ENCODE measurements at places on chromosomes 1 and 21.
A peak's percentile ranks its signal among the peaks of the same experiment; 100 is the strongest.

GRCh38 chr21:44327603-44327974 is 11.6 kb downstream of the CFAP410 start:
- DNase-seq = no peak

DNA sequence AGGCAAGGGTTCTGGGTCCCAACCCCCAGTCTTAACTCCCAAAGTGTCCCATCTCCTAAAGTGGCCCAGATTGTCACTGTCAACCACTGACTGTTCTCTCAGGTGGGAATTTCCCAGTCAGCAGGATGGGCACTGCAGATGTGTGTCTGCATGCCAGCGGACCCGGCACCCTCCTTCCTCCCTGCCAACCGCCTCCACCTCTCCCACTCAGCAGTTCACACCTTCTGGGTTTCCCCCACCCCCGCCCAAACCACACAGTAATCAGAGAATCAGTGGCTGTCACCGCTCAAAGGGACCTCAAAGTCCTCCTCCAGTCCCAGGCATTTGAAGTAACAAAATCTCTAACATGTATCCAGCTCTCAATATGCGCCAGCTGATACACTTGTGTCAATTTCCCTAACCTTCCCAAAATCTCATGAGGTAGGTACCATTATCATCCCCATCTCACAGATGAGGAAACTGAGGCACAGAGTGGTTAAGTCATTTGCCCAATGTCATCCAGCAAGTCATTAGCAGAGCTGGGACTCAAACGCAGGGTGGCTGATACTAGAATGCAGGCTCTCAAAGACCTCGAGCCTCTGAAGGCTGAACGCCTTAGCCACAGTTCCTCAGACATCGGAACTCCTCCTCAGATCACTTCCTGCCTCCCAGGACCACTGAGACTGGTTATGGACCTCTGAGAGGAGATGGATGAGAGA is 4.8 kb downstream of the RUNX3 start:
- DNase-seq = no peak

DNA sequence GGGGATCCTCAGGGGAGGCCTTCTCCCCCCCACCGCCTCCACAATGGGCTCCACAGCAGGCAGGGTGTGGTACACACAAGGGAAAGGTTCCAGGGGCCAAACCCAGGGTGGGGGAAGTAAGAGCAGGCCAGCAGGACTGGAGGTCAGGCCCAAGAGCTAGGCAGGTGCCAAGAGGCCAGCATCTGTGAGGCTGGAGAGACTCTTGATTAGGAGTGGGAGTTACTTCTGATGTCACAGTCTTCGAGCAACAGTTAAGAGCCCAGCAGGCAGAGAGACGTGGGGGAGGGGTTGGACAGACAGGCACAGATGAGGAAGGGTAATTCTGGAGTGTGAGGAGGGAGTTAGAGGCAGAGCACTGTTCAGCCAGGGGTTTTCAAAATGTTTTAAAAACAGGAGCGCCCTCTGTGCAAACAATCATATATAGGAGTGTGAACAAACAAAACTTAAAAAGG is 55.8 kb downstream of the SLC9A1 start:
- DNase-seq = peak; percentile 79

GRCh38 chr21:21730512-21730911 is 732.3 kb downstream of the NCAM2 start:
- DNase-seq = no peak

GRCh38 chr21:31414263-31415000 is 70.4 kb upstream of the TIAM1 start:
- DNase-seq = no peak

GRCh38 chr1:160733898-160734297 is 5.1 kb upstream of the SLAMF7 start:
- DNase-seq = peak; percentile 13

DNA sequence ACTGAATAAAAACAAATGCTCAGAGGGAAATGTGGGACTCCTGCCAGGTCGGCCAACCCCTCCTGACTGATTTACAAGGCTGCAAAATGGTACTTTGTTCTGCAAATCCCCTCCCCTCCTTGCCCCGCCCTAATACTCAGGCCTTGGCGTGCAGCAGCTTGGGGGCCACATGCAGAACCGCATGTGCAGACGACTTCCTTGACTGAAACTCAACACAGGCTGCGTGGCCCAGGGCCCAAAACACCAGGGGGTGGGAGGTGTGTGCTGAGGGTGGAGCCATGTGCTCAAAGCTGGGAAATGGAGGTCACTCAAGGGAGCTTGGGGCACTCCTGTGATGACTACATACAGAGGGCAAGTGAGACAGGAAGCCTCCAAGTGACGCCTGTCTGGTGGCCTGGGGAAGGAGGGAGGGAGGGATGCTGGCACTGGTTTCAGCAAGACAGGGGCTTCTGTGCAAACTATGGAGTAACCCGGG is 87.2 kb downstream of the MRPL37 start:
- DNase-seq = peak; percentile 91

DNA sequence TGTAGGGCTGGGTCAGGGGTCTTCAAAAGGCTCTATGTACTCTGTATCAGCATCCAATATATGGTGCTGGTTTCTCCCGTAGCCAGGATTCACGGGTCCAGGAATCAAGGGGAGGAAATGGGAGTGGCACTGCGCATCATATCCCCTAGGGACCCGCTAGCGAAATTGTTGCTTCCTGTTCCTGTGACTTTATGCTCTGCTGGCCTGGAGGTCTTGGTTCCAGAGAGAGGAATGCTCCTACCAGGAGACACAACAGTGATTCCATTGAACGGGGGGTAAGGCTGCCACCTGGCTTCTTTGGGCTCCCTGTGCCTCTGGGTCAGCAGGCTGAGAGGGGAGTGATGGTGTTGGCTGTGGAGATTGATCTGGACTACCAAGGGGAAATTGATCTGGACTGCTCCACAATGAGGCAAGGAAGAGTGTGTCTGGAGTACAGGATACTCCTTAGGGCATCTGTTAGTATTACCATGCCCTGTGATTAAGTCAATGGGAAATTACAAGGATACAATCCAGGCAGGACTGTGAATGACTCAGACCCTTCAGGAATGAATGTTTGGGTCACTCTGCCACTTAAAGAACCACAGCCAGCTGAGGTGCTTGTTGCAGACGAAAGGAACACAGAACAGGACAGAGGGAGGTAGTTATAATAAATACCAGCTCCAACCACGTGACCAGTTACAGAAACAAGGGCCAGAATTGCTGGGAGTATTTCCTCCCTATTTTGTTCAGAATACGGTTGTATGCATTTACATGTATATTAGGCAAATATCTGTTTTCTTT is 10.2 kb downstream of the SPSB1 start:
- DNase-seq = no peak

- DNase-seq = peak; percentile 68
Observed at GRCh38 chr1:184380468-184380867, 6.4 kb upstream of the C1orf21 start.

GRCh38 chr1:115764541-115764940 is 4.0 kb downstream of the CASQ2 start:
- peak; percentile 8 for DNase-seq

- no peak for DNase-seq
Observed at GRCh38 chr1:59355361-59355760, 58.5 kb downstream of the FGGY start.

- DNase-seq = no peak
Observed at GRCh38 chr1:87129038-87129437, 199.6 kb upstream of the LMO4 start.

GRCh38 chr1:228765168-228765946 is 30.1 kb downstream of the RHOU start:
- no peak for DNase-seq

GRCh38 chr1:61472876-61473275 is 252.1 kb downstream of the TM2D1 start:
- no peak for DNase-seq

DNA sequence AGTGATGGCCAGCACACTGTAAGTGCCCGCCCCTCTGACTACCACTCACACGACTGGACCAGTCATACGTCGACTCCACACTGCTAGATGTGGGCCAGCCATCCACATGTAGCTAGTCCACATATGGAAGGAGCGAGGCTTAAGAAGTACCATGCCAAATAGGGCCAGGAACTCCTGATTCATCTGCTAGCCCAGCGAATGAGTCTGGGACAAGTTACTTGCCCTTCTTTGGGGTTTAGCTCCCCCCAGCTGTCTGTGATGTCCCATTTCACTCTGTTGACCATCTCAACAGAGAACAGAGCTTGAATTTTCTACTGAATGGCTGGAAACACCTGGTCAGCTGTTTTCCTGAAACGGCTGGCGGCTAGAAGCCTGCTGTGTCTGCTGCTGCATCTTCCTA is 5.8 kb downstream of the CSRP1 start:
- no peak for DNase-seq

GRCh38 chr21:34880401-34880800 is 168.7 kb downstream of the RUNX1 start:
- no peak for DNase-seq

DNA sequence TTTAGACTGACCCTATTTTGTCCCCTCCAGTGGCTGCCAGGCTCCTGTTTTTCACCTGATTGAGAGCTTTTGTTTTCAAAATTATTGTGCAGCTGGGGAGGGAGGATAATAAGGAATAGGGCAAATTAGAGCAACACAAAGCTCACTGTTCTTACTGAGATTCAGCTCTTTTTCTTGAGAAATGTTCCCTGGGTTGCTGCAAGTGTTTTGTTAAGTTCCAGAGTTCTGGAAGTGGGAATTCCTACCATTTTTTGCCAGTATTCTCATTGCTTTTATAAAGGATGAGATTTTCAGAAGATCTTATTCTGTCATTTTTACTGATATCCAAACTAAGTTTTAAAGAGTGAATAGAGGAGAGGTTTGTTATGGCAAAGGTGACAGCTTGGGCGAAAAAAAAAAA is 417.7 kb downstream of the SIPA1L2 start:
- DNase-seq = no peak

DNA sequence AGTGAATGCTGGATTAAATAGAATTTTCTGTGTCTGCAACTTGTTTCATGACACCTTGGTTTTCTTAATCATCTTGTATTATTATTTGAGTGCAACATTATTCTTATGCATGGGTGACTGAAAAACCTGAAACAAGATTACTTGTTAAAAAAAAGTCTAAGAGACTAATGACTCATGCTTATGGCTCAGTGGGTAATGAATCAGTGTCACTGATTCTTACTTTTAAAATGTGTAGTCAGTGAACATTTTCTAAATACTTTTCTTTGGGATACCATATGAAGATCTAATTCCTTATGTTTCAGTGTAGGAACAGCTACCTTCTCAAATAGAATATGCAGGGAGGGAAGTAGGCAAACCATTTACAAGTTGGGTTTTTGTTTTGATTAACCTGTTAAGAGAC is 65.5 kb downstream of the PRKAA2 start:
- peak; percentile 1 for DNase-seq

DNA sequence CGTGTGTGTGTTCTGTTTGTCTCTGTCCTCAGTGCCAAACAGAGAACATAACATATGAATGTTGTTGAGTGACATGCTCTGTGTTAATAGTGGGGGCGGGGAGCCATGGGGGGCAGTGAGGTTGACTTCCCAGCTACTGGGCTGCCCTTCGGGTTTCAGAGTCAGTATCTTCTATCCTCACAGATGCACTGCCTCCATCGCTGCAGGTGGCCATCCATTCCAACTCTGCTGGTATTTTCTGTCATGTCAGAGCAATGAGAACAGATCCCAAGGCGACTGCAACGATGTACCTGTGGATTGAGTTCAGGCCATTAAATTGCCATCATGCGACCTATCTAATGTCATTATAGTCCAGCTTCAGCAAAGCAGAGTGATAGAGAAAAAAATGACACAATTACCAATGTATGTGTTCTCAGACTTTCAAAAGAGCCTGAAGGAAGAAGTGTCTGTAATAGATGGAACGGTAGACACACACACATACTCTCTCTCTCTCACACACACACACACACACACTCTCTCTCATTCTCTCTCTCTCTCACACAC is 418.5 kb downstream of the RWDD3 start:
- no peak for DNase-seq

GRCh38 chr1:205262731-205263171 is 35.0 kb downstream of the TMCC2 start:
- DNase-seq = no peak

DNA sequence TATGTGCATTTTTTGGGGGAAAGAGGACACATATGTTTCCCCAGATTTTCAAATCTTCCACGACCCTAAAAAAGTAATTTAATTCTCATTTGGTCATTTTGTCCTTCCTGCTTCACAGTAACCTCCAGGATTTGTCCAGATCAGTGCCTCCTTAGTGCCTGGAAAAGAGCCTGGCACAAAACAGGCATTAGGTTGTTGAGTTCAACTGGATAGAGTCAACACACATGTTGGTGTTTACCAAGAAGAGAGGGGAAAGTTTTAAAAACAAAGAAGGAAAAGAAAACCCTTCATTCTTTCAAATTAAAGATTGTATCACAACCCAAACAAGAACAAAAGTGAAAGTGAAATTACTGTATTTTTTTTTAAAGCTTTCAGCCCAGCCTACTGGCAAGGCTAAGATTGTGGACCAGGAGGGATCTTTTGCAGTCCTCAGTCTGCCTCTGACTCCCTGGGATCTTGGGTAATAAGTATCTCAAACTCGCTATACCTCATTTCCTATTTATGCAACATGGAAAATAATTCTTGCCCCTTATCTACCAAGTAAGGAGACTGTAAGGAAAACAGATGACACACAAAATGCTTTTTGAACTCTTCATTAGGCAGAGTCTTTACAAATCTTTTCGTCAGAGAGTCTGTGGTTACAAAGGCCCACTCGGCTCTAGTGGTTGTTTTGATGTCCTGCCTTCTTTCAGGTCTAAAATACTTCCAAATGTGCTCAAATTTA is 57.8 kb downstream of the ZNF281 start:
- peak; percentile 45 for DNase-seq

GRCh38 chr1:67892476-67893125 is 59.3 kb upstream of the GNG12 start:
- DNase-seq = no peak

DNA sequence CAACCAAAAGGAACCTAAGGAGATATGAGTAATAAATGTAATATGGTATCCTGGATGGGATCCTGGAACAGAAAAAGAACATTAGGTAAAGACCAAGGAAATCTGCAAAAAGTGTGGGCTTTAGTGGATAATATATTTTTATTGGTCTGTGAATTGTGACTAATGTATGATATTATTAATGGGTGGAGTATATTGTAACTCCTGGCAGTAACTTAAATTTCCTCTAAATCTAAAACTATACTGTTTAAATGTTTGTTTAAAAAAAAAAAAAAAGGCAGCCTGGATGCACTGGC is 68.4 kb downstream of the LRRC8D start:
- no peak for DNase-seq

DNA sequence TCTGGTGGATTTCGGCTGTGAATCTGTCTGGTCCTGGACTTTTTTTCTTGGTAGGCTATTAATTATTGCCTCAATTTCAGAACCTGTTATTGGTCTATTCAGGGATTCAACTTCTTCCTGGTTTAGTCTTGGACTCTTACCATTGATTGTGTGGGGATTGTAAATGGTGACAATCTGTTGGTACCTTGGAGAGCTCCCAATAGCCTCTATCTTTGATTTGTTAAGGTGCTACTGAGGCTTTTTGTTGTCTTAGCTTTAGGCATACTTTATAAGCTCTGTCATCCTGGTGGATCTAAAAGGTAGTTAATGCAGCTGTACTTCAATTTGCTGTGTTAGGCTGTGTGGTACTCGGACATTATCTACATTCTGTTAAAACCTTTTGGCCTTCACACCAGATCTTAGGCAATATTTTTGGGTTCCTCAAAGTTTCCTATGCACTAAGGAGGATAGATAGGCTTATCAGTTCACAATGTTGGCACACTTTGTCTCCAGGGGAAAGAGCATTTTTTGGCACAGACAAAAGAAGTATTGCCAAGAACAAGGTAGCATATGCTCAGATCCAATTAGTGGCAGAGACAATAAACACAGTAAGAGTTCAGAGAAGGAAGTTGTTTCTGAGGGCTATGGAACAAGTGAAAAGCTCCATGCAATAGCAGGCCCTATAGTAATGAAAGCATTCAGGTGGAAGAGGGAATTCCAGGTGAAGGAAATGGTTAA is 230.4 kb downstream of the PDE4B start:
- peak; percentile 17 for DNase-seq

- DNase-seq = no peak
Observed at GRCh38 chr1:227759341-227760300, 24.4 kb downstream of the SNAP47 start.

All from common myeloid progenitor, CD34-positive (primary cell).